Activated T-cell treated with anti-CD3 and anti-CD28 coated beads, Interleukin-2, amount 50 U/mL, for 4 hours (primary cell): ENCODE measurements at places on chromosomes 2 and 18. TPM values are rescaled to one million over a fixed set of nuclear protein-coding genes. Genes with fewer than 3 reads are reported as not detected.

Gene NEU2
- total RNA-seq, result not detected

Gene PRSS56
- not detected for total RNA-seq

Gene SCN3A
- not detected for total RNA-seq

Gene ERICH2
- total RNA-seq, result not detected

Gene LIPG
- total RNA-seq, result 0.13 TPM

Gene LAMA1
- 0.05 TPM for total RNA-seq

- peak; percentile 42 for DNase-seq
Observed at GRCh38 chr2:25043241-25043867, 1.5 kb downstream of the EFR3B start.

GRCh38 chr18:48835745-48836170 lies 115.0 kb downstream of the SMAD7 start:
- DNase-seq, result no peak

DNA sequence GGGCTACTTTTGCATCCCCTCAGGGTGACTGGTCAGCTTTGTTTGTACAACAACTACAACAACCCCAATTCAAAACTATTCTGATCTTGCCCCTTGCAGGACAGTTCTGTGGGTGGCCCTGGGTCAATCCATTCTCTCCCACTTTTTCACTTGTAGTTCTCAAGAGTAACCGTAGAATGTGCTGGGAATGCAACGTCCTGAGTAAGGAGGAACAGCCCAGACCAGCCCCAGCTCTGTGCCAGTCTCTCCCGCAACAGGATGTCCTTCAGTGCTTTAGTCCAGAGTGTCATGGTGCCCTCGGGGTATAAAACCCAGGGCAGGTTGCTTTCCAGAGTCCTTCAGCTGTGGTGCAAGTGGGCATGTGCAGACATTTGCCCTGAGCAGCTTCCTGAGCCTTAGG lies 22.1 kb upstream of the TEX51 start:
- DNase-seq, result no peak

DNA sequence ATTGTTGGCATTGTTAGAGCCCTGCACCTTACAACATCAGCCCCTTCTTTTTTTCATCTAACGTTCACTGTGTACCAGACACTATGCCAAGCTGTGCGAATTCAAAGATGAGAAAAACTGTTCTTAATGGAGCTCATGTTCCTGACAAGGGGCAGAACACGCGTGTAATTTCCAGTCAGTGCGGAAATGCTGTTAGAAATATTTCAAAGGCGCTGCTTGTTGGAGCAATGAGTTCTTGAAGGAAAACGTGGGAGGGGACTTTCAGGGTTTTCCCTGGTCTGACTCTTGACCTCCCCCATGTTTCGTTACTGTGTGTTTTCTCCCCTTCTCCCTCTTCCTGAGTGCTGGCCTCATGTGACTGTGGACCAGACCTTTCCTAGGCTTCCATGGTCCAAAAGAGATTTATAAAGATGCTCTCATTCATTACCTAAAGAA lies 1.5 kb downstream of the MTHFD2 start:
- DNase-seq, result no peak

DNA sequence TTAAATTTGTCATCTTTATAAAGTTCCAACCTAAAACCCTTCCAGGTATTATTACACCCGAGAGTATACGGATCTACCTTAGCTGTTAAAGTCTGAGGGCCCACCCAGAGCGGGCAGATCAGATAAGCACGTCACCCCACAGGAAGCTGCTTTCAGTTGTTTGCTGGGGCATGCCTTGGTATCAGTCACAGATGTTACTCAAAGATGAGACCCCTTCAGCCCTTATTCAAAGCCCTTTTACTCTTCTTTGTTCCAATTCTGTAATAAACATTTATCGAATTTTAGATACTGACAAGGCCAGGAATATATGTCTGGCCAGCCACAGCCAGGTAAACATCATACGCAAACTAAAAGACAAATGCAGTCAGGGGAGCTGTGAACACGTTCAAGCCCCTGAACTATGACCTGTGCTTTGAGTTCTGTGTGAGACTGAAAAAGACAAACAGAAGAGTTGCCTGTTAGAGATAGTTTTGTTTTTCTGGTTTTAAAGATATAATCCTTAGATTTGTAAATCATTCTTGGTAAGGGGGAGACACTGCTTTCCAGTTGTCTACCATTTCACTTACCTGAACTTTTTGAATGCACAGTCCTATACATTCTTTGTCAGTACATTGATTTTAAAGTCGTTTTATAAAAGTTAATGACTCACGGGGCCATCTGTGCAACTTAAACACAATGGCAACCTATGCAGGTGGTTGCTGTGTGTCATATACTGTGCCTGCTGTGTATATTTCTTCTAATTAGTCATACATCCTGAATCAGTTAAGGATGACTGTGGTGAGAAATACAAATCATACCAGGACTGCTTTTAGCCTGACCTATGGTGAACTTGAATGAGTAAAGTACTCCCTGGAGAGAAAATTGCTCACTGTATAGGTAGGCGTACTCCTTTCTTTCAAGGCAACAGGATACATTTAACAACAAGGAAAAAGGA lies 100.5 kb upstream of the ITPRID2 start:
- DNase-seq, result no peak

- DNase-seq, result no peak
Observed at GRCh38 chr2:33272001-33272400, 204.4 kb upstream of the RASGRP3 start.

DNA sequence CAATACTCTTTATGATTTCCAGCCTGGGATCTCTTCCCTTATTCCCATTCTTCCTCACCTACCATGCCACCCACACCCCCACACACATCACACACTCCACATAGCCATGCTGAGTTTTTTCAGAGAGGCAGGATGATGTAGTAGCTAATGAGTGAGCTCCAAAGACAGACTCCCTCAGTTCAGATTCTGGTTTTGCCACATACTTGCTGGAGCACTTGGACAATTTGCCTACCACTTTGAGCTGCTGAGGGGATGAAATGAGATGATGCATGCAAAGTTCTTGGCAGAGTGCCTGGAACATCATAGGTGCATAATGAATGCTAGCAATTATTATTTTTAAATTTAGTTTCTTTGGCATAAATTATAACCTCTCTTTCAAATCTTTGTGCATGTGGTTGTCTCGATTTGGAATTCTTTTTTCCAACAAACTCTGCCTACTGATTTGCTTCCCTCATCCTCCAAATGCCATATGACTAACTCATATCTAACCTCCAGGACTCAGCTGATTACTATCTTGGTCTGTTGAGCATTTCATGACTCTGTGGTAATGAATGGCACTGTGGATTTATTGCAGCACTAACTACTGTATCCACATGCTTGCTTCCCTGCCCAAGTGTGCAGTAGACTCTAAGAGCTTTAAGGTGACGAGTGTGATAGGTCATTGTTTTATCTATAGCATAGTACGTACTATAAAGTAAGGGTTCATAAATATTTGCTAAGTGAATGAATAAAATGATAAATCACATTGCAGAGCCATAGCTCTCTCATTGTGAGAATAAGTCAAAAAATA lies 99.1 kb downstream of the TACR1 start:
- no peak for DNase-seq

DNA sequence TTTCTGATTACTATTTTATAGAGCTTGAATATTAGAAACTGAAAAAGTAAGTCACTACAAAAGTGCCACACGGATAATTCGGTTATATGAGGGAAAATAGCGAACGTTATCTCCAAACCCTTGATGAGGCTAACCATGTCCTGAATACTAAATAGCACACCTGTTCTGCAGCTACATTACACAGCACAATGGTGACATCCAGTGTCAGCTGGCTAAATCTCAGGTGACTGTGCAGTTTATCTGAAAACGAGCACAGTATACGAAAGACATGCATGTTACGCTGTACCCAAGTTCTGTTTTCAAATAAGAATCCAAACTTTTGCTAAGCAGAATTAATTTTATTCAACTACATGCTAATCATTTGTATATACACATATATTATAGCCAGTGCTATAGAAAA lies 9.0 kb downstream of the CCDC68 start:
- no peak for DNase-seq

GRCh38 chr2:64697297-64698176 lies 43.8 kb upstream of the SERTAD2 start:
- DNase-seq, result no peak

DNA sequence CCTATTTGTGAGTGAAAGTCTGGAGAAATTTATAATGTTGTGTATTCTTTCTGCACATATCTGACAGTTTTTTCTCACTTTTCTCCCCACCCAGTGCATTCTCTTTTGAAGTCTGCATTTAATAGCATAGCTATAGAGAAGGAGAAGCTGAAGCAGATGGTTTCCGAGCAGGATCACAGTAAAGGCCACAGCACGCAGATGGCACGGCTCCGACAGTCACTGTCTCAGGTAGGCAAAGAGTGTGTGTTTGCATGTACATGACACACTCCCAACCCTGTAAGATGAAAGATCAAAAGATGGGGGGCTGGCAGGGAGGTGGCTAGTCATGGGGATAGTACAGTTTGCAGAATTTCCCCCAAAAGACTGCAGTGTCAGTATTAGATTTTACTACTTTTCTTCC lies 89.4 kb downstream of the PRKRA start:
- no peak for DNase-seq

DNA sequence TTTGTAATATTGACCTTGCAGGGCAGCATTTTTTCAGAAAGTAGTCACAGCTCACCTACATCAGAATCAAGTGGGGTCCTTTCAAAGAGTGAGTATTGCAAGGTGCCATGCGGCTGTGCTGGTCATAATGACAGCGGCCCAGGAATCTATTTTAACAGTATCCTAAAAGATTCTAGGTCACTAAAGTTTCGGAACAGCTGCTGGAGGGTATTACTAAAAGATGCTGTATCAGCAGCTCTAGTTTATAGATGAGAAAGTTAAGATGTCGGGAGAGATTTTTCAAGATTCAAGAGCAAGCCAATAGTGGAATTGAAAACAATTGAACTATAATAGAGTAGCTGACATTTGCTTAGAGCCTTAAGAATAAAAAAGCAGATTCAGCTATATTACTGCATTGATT lies 336.0 kb downstream of the SLC8A1 start:
- no peak for DNase-seq

DNA sequence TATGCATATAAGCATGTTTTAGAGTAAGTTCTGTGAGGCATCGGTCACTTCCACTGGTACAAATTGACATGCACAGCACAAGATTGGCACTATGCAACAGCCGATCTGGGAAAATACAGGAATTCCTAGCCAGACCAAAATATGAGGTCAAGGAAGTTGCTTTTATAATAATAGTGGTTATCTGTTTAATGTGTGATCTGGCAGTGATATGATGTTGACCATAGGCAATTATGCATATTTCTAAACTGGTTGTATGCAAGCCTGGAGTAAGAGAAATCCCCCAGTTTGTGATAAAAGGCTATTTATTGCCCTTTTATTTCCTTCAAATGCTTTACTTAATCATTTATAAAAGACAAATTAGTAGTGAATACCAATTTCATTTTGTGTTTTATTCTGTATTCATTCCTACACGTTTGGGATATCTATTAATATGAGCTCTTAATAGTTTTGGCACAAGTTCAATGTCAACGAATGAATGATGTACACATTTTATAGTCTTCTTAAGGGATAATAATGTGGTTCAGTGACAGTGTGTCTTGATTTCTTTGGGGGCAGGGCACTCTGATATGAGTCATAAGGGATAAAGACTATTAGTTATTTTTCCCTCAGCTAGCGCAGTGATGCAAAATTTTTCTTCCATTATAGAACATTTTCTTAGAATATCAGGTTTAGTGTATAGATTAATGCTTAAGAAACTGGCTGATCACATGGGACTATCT lies 34.7 kb upstream of the ZEB2 start:
- DNase-seq, result no peak

DNA sequence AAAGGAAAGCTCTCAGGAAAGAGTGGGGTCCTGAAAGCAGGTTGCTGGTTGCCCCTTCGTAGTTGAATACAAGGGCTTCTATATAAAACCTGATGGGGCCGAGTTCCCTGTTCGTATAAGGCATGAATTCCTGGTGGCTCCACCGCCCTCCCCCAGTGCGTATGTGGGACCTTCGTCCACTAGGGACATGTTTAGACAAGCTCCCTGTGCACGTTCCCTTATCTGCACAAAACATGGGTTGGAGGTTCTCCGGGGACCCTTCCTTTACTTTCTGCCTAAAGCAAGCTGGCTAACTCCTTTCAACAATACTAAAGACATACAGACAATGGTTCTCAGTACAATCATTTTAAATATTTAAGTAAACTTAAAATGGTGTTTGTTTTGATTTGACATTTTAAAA lies 8.0 kb downstream of the CLUL1 start:
- no peak for DNase-seq

DNA sequence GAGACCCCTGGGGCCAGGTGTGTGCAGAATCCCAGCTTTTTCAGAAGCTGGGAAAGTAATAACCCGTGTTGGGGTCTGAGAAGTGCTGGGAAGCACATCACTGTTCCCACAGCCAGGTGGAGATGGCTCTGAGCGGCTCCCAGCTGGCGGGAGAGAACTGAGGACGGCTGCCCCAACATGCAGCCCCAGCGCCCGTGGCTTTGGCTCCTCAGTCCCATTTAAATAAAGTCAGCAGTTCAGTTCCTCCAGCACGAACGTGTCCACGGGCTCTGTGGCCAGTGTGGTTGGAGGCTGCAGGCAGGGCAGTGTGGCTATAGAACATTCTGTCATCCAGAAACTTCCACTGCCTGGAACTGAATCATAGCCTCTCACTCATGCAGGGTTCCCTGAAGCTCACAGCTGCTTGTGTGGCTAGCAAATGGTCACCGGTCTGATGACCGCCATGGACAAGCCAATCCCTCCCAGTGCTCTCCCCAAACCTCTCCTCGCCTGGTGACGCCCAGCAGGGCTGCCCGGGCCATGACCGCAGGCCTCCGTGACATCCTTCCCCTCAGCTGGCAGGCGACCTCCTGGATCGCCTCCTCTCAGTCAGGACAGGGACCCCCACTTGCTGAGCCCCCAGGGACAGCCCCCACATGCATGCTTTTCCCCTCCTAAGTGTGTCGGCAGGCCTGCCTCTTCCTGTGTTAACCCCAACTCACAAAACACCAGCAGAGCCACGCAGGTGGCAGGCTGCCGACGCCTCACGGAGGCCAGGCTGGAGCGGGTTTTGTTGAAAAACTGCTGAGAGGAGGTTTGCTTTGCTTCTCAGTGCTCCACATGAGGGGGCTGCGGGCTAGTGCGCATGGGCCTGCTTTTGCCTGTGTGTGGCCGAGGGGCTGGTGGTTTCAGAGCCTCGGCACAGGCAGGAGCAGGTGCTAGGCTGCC lies 1.3 kb downstream of the RTP5 start:
- no peak for DNase-seq
